ENCODE measurements at places on chromosomes 2 and 18.
A peak's percentile ranks its signal among the peaks of the same experiment; 100 is the strongest.

- DNase-seq = no peak
Observed at GRCh38 chr2:80068038-80068731, 236.4 kb downstream of the LRRTM1 start.

DNA sequence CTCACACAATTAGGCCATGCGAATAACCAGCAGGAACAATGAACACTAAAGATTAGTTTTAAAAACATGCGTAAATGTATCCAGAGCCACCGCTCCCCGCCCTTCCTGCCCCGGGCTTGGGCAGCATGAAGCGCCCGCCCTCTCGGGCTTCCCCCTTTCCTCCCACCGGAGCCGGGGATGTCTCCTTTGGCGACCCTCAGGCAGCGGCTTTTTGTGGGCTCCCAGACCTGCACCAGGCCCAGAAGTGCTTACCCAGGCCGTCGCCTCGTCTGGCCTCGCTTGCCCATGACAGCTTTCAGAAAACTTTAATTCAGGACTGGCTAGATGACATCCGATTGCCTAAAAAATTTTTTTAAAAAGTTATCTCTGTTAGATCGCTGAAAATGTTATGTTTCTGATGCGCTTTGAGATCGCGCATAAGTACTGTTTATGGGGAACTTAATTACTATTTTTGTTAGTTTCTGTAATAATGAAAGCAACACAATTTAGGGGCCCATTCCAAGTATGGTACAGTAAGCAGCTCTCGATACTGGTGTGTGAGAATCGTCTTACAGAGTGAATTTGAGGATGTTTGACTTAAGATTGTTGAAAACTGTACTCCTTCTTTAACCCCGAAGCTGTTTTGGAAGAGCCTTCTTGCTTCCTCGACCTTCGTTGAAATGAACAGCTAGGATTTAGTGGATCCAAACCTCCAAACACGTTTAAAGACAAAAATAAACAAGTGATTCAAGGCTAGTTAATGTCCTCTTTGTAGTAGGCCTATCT is 1.1 kb downstream of the MAP3K20 start:
- DNase-seq = no peak

- no peak for DNase-seq
Observed at GRCh38 chr18:3392467-3392855, 57.5 kb upstream of the TGIF1 start.

DNA sequence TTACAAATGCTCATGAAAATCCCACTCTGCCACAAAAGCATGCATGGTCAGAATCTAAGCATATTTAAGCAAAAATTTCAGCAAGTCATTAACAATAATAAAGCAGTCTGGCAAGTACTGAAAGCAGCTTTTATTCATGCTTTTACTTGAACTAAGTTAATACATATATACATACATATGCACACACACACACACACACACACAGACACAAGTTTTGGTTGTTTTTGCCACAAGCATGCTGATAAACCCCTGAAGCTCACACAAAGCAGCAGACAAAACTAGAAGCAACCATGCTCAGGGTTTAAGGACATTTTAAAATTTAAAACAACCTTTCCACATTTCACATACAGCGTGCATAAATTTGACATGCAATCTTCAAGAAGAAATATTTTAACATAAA is 819.1 kb upstream of the FSHR start:
- DNase-seq = no peak

DNA sequence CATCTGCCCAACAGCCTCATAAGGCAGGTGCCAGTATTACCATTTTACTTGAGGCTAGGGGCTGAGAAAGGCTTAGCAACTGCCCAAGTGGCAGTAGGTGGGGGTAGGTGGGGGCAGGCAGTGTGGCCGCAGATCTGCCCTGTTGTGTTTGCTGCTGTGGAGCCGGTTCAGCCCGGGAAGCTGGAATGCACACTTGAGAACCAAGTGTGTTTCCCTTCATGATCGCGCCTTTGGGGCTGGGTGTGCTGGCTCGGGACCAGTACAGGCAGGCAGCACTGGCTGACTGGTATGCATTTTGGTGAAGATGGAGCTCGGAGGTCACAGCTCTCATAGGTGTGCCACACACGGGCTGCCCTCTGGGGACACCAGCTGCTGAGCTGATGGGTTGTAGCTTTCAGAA is 85.1 kb downstream of the CABLES1 start:
- DNase-seq = no peak

GRCh38 chr2:97948926-97949325 is 46.8 kb downstream of the TMEM131 start:
- DNase-seq = no peak

DNA sequence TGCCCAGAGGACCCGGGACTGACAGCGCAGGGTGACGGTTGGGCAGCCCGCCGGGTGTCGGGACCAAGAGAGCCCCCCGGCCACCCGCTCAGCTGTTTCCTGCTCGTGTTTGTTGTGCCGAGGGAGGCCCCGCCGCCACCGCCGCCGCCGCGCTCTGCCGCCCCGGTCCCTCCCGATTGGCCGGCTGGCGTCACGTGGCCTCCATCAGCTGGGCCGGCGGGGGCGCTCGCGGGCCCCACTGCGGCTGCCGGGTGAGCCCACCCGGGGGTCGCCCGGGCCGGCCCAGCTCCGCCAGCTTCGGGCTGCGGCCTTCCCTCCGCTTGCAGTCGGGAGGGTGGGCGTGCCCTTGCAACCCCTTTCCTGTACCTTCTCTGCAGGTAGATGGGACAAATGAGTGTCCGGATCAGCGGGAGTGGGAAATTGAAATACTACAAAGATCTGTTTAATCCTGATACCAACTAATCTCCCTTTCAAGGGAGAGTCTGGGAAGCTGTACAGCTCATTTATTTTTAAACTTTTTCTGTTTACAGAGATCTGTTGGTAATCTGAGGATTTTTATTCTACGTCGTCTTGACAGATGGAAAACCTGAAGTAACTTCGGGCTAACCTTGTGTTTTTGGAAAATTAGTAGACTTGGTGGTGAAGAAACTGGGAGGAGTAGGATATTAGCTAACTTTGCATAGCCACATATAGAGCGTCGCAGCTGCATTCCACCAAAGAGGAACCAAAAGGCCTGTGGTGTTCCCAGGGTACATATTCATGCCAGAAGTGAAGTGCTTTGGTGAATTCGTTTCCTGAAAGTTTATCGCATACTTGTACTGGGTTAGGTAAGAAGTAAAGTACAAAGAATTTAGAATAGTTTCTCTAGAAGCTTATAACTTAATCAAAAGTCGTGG is 1.2 kb downstream of the YPEL5 start:
- DNase-seq = peak; percentile 83

- no peak for DNase-seq
Observed at GRCh38 chr2:214545898-214546542, 135.2 kb downstream of the VWC2L start.

DNA sequence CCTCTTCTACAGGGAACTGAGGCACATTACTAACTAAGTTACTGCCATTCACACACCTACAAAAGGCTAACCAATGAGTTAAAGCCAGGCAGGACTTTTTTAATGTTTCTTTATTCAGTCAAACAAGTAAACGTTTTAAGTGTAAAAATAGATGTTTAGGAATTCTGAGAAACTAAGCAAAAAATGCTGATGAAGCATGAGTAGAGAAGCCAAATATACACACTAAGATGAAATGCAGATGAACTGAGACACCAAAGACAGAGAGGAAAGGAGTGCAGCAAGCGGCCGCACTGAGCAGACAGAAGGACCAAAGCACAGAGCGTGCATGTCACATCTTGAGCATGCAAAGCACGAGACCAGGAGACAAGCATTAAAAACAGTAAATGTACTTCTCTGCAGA is 17.9 kb downstream of the L3MBTL4 start:
- DNase-seq = no peak

GRCh38 chr18:31679791-31680432 is 4.5 kb downstream of the B4GALT6 start:
- no peak for DNase-seq

- DNase-seq = no peak
Observed at GRCh38 chr2:190842606-190843104, 38.0 kb upstream of the GLS start.

- DNase-seq = no peak
Observed at GRCh38 chr2:121818546-121818945, 63.1 kb downstream of the TSN start.

- DNase-seq = no peak
Observed at GRCh38 chr18:72409903-72410302, 134.2 kb downstream of the CBLN2 start.

DNA sequence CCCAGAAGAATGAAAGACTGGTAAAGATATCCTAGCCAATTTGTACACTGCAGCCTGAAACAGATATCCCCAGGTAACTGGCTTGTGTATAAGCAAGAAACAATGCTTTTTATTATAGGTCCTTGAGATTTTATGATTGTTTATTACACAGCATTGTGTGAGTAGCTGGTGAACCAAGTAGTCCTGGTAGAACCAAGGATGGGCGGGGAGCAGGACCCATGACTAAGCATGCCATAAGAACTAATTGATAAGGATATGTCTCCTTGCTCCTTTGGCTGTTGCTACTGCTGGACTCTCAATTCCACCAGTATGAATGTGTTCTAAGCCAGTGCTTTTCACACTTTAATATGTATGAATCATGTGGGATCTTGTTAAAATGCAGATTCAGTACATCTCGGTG is 12.3 kb upstream of the ALMS1 start:
- DNase-seq = no peak

- no peak for DNase-seq
Observed at GRCh38 chr2:15369129-15369528, 192.0 kb downstream of the NBAS start.

- peak; percentile 51 for DNase-seq
Observed at GRCh38 chr2:197211881-197212342, 98.7 kb downstream of the ANKRD44 start.

GRCh38 chr18:13051159-13051558 is 60.0 kb downstream of the CEP192 start:
- peak; percentile 54 for DNase-seq

- no peak for DNase-seq
Observed at GRCh38 chr18:76860411-76860810, 38.1 kb downstream of the ZNF236 start.

GRCh38 chr2:99485824-99486223 is 4.0 kb downstream of the REV1 start:
- DNase-seq = no peak

DNA sequence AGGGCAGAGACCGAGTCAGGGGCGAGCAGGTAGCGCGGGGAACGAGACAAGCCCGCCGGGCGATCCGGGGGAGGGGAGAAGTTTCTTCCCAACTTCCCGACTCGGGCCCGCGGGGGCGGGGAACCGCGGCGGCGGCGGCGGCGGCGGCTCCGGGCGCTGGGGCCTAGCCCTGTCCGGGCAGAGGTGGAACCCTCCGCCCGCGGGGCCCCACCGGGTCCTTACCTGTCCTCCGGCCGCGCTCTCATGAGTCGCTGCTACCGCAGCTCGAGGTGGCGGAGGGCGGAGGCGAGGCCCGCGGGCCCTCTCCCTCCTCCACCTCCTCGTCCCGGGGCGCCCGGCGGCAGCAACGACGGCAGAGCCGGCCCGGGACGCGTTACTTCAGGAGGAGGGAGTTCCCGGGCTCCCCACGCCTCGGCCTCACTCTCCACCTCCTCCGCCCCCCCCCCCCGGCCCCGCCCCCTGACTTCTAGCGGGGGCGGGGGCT is at the start of gene YES1:
YES1 (minus strand) TSS at position 351 of the 484 bp plus-strand sequence. CDS start 55,415 bp downstream, outside the sequence.
- peak; percentile 81 for DNase-seq

DNA sequence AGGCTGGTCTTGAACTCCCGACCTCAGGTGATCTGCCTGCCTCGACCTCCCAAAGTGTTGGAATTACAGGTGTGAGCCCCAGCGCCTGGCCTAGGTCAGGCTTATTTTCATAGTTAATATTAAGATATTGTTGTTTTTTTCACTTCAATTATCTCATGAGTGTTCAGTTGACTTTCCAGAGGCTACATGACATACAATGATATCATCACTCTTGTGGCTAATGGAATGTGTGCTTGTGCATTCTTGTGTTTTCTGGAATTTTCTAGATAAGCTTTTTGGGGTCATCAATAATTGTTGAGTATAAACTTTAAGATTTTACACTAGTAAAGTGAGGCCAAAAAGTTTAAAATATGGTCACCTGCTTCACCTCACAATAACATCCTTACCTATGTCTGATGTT is 180.9 kb downstream of the FIGN start:
- DNase-seq = no peak

- DNase-seq = no peak
Observed at GRCh38 chr2:10009271-10009810, 34.0 kb upstream of the KLF11 start.

- DNase-seq = peak; percentile 64
Observed at GRCh38 chr2:232633413-232634205, at the start of gene EFHD1. TSS of gene EFHD1 (plus strand) at chr2:232633604. CDS start at chr2:232633705, 101 bp downstream.

DNA sequence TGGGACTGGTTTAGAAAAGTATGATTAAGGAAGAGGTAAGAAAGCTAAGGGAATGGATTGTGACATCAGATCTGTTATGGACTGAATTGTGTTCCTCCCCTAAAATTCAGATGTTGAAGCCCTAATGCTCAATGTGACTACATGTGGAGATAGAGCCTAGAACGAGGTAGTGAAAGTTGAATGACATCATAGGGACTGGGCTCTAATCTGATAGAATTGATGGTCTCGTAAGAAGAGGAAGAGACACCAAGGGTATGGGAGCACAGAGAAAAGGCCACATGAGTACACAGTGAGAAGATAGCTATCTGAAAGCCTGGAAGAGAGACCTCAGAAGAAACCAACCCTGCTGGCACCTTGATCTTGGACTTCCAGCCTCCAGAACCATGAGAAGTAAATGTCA is 178.3 kb downstream of the TRIB2 start:
- DNase-seq = no peak

DNA sequence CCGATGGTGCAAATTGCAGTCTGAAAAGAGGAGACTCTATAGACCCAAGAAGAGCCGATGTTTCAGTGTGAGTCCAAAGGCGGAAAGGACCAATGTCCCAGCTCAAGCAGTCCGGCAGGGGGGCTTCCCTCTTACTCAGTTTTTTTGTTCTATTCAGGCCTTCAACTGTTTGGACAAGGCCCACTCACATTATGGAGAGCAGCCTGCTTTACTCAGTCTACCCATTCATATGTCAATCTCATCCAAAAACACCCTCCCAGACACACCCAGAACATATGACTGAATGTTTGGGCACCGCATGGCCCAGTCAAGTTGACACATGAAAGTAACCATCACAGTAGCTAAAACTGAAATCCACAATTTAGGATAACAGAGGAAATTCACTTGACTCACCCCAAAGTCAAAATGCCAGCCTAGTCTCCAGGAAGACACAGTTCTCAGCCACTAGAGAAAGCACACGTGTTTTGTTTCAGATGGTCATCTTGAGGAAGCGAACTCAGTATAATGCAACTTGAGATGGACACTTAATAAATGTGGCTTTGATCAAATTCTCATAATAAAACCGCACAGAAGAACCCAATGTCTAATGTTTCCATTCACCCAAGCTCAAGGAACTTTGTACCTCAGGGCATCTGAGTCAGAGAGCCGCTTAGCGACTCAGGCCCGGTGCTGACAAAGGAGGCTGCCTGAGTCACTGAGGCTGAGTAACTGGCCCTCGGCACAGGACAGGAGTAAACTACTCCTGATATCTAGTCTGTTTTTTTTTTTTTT is 2.4 kb downstream of the FHL2 start:
- DNase-seq = peak; percentile 79

- DNase-seq = no peak
Observed at GRCh38 chr2:85797921-85798320, 44.1 kb downstream of the ATOH8 start.

All from activated CD4-positive, alpha-beta T cell treated with anti-CD3 and anti-CD28 coated beads for 48 hours (primary cell).